CMK (cell line): ENCODE measurements at places on chromosomes 16 and 17.
A peak's percentile ranks its signal among the peaks of the same experiment; 100 is the strongest.

- peak; percentile 29 for DNase-seq
Observed at GRCh38 chr16:27748868-27749546, 199.1 kb downstream of the KATNIP start.

DNA sequence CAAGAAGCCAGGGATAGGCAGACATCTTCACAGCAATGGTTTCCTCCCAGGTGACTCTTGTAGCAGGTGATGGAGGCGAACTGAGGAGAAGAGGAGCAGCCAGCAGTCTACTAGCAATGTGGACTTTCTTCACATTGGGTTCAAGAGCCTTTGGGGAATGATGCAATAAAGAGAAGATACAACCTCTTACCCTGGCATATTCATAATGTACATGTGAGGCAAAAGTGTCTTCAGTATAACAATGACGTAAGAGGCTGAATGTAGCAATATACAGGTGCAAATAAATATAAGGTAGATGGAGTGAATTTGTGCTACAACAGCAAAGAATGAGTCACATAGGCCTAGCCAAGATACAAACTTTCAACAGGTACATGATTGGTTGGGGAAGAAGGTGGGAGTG is 70.9 kb upstream of the SOX9 start:
- DNase-seq, result no peak

GRCh38 chr17:17780922-17781590 is 55.7 kb downstream of the SREBF1 start:
- DNase-seq, result no peak

DNA sequence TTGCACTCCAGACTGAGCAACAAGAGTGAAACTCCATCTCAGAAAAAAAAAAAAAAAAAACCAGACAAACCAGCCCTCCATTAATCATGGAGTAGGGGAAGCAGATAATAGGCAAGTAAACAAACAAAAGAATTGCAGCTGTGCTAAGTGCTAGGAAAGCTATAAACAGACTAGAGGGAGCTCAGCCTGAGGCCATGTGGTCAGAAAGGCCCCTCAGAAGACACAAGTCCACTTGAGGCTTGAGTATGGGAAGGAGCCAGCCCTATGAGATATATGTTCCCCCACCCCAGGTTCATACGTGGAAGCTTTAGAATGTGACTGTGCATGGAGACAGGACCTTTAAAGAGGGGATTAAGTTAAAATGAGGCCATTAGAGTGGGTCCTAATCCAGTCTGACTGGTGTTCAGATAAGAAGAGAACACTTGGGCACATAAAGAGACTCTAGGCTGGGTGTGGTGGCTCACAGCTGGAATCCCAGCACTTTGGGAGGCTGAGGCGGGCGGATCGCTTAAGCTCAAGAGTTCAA is 132.6 kb upstream of the NOL11 start:
- no peak for DNase-seq

DNA sequence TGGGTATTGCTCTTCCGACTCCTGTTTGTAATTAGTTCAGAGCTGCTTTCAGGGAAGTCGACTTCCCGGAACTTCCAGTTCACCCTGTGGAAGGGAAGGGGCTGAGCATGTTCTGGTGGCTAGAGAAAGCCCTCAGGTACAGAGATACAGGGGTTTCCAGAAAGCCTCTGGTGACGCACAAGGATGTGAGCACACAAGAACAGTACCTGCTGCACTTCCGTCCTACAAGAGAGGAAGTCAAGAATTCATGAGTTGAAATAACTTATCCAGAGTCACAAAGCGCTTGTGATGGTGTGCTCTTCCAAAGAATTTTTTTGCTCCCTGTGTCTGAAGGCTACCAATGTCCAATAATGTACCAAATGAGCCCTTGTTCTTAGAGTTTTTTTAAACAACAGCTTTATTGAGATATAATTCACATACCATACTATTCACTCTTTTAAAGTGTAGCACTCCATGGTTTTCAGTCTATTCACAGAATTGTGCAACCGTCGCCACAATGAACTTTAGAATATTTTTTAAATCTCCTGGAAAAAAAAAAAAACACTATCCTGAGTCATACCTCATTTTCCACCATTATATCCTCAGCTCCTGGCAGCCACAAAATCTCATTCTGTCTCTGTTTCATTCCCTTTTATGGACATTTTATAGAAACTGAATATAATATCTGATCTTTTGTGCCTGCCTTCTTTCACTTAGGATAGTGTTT is 327.6 kb downstream of the CDH13 start:
- DNase-seq, result no peak

DNA sequence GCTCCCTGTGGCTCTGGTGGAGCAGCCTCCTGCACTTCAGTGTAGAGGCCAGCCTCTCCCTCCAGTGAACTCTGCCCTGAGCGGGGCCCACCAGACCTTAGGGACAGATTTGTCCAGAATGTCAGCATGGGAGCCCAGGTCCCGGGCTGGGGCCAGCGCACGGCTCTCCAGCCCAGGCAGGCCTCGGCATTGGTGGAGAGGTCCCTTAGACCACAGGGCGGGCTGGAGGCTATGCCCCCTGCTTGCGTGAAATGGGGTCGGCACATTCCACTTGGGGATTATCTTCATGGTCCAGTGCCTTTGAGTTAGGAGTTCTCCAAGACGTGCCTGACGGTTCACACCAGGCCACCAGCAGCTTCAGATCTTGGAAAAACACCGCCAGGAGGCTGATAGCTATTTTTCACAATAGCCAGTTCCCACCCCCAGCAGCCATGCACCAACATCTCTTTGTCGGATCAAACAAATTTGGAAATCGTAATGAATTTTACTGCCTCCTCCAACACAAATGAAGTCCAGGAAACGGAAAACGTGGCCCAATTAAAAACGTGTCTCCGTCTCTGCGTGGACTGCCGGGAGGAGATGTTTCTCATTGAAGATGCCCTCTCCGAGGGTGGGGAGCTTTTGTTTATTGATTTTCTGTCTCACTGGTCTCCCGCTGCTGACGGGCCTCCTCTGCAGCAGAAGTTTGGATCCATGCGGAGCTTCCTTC is 110.0 kb upstream of the CIBAR2 start:
- no peak for DNase-seq

DNA sequence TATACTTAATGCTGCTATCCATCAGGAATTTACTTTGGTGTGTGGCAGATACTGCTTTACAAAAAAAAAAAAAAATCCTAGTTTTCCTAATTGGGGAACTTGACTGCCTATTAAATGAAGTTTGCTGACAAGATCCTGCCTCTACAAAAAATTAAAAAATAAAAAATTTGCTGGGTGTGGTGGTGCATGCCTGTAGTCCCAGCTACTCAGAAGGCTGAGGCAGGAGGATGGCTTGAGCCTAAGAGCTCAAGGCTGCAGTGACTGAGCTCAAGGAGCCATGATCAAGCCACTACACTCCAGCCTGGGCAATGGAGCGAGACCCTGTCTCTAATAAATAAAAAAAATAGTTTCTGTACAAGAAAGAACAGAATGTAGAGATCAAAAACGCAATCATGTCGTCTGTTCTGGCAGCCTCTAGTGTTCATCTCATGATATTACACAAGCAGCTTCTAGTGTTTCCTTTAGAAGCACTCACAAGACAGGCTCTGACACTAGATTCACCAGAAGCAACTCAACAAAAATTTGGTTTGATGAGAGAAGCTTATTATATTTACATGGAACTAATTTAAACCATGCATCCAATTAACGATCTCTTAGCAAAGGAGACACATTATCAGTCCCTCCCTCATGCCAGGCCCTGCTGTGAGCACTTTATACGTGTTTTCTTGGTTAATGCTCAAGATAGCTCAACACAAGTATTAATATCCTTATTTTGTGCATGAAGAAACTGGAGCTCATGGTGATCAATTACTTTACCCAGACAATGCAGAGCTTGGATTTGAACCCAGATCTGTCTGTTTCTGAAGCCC is 6.8 kb upstream of the KRTAP17-1 start:
- peak; percentile 2 for DNase-seq

- no peak for DNase-seq
Observed at GRCh38 chr17:17884391-17885357, 47.9 kb upstream of the SREBF1 start.

GRCh38 chr17:79036596-79036995 is 12.6 kb downstream of the C1QTNF1 start:
- no peak for DNase-seq

GRCh38 chr17:62892061-62892675 is 73.9 kb upstream of the TANC2 start:
- DNase-seq, result no peak

DNA sequence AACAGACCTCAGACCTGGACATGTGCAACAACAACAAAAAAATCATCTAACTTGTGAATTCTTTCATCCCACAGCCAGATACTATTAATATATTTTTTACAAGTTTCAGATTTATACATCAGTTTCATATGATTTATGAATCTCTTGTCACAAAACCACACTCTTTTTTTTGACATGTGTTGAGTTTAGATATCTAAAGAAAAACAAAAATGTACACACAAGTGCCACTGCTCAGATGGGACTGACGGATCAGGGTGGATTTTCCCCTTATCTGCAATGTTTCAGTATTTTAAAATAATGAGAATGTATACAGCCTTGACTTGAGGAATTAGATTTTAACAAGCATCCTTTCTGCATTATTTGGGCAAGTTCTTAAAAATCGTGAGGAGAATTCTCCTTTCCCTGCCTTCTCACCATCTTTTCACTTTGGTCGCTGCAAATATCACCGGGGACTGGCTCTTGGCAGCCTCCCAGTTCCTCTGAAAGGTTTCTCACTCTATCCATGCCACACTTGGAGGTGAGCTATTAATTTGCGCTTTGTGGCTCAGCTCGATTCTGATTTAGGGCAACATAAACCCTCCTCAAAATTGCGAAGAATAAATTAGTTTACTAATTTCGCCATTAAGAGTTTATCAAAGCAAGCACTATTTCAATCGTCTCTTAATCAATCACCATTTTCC is 225.7 kb downstream of the XYLT1 start:
- no peak for DNase-seq

DNA sequence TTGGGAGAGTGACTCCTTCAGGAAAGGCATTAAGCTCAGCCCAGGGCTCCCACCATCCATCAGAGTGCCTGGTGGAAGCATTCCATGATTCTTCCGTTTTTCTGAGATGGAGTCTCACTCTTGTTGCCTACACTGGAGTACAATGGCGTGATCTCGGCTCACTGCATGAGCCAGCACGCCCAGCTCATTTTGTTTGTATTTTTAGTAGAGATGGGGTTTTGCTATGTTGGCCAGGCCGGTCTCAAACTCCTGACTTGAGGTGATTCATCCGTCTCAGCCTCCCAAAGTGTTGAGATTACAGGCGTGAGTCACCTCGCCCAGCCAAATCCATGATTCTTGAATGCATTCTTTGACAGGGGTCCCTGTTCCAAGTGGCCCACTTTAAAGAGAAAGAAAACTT is 23.1 kb downstream of the MIS12 start:
- no peak for DNase-seq

DNA sequence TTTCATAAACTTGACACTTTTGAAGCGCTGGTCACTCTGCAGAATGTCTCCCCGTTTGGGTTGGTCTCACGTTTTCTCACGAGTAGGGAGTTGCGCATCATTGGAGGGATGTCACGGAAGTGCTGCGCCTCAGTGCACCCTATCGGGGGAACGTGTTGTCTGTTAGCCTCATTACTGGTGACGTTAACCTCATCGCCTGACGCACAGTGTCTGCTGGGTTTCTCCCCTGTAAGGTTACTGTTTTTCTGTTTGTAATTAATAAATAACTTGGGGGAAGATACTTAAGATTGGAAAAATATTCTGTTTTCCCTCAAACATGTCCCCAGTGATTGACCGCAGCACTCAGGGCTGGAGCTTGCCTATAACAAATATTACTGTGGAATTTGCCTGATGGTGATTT is 26.7 kb downstream of the VAC14 start:
- no peak for DNase-seq

- no peak for DNase-seq
Observed at GRCh38 chr16:64159976-64160375, 961.9 kb downstream of the CDH11 start.

DNA sequence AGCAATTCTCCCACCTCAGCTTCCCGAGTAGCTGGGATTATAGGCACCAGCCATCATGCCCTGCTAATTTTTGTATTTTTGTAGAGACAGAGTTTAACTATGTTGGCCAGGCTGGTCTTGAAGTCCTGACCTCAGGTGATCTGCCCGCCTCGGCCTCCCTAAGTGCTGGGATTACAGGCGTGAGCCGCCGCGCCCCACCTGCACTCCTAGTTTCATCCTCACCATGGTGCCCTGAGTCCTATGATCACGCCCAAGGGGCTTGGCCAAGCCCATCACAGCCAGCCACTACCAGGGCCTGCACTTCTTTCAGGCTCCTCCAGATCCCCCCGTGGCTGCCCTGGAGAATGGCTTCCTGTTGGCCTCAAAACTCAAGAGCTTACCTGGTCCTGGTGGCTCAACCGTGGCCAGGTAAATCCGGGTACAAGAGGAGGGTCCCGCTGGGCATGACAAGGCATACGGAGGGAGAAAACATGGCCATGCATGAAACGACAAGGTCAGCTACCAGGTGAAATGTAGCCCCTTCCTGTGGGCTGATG is 20.4 kb upstream of the TFAP4 start:
- no peak for DNase-seq

GRCh38 chr16:81522108-81522701 is 77.6 kb downstream of the CMIP start:
- no peak for DNase-seq

- DNase-seq, result no peak
Observed at GRCh38 chr16:89697616-89698331, 3.7 kb downstream of the SPATA2L start.

DNA sequence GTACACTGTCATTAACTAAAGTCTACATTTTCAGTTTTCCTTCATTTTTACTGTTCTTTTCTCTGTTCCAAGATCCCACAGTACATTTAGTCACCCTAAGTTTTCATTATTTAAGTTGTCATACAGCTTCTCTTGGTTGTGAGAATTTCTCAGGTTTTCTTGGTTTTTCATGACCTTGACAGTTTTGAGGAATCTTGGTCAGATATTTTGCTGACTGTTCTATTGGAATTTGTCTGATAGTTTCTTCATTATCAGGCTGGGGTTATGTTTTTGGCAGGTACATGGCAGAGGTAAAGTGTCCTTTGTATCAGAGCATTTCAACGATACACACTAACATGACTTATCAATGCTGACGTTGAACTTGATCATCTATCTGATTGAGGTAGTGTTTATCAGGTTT is 19.6 kb downstream of the MBTD1 start:
- DNase-seq, result no peak

DNA sequence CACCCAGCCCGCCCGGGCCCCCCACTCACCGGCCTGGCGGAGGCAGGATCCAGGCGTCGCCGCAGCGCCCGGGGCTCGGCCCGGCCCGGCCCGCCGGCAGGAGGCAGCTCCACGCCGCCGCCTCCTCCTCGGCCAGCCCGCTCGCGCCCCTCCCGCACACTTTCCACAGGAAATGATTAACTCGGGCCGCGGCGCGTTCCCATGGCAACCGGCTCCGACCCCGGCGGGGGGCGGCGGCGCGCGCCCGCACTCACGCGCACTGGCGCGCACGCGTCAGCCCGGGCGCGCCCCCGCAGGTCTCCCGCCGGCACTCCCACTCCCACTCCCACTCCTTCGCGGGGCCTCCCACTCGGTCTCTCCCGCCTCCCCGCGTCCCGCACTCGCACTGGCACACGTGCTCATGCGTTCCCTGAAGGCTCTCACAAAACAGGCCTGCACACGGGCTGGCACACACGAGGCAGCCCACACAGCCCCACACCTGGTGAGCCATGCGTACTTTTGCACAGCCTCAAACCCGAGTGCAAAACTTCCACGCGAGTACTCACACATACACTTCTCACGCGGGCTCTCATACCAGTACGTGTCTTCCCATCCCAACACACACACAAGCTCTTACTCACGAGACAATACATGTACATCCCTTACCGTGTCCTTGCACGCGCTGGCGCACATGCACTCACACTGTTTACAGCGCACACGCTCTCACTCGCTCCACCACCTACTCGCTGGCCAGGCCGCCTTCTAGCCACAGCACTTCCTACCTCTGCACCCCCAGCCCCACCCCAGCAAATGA is at the start of gene KIFC3:
Gene KIFC3, minus strand, starts transcription at position 151 of the 793 bp plus-strand sequence. CDS start 4,248 bp downstream, outside the sequence.
- DNase-seq, result no peak

GRCh38 chr16:86534779-86535615 is 20.0 kb downstream of the MTHFSD start:
- no peak for DNase-seq
